Activated T-cell treated with anti-CD3 and anti-CD28 coated beads for 4 hours (primary cell): ENCODE measurements at places on chromosomes 12 and 14.

DNA sequence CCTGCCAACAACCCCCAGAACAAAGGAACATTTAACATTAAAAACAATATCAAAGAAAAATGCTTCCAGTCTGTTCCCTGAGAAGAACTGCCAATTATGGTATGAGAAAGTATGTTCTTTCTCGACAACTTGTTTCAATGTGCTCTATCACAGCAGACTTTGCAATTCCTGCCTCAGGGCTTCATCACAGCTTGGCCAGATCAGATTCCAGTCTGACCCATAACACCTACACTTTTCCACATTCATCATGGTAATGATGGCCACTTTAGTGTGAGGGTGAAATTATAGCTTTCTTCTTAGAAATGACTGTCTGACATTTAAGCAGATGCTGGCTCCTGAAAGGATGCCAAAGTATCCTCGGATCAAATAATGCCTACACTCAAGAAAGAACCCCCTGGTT is 17.0 kb downstream of the NEK9 start:
- no peak for DNase-seq

DNA sequence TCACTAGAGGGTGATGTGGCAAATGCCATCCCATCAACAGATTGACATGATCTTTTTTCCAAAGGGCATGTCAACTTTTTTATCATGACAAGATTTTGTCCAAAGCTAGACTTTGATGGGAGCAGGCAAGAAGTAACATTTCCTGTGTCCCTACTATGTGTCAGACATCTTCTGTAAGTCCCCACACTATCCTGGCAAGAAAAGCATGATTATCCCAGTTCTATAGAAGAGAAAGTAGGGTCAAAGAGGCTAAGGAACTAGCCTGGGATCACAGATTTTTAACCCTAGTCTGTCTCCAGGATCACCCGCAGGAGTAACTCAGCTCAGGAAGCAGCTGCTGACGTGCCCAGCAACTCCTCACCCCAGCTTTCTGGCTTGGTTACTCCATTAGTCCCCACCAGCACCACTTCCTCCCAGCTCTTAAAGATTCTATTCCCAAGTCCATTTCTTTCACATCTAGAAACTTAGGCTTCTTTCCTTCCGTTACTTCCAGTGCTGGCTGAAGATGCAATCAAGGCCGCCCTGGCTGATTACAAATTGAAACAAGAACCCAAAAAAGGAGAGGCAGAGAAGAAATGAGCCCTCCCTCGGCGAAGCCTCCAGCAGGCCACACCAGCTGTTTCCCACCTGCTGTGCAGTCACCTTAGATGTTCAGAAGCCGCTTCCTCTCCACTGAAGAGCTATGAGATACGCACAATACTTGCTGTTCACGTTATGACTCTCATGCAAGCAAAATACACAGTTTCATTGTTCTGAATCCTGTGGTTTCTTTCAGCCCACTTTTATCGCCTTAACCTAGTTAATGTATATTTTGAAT is 6.2 kb downstream of the ISCU start:
- DNase-seq, result peak; percentile 31

- DNase-seq, result no peak
These were observed 456.9 kb upstream of the TMEM132C start for GRCh38 chr12:127810041-127810440.

DNA sequence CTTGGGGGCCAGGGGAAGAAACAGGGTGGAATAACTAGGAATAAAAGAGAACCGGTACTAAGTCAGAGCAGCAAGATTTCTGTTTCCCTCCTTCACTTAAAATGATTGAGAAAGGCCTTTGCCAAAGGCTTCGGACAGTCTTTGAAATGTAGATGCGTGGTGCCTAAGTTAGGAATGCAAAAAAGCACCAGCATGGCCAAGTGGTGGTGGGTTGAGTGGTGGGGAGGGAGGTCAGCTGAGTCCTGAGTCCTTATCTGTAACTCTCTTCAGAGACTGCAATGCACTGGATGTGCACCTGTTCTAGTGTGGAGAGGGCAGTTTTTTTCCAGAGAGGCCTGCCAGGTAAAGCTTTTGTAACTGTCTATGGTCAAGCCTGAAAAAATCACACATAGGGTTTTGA is 919.9 kb downstream of the FSCB start:
- DNase-seq, result no peak

GRCh38 chr14:100708425-100709288 is 18.0 kb upstream of the DLK1 start:
- no peak for DNase-seq

DNA sequence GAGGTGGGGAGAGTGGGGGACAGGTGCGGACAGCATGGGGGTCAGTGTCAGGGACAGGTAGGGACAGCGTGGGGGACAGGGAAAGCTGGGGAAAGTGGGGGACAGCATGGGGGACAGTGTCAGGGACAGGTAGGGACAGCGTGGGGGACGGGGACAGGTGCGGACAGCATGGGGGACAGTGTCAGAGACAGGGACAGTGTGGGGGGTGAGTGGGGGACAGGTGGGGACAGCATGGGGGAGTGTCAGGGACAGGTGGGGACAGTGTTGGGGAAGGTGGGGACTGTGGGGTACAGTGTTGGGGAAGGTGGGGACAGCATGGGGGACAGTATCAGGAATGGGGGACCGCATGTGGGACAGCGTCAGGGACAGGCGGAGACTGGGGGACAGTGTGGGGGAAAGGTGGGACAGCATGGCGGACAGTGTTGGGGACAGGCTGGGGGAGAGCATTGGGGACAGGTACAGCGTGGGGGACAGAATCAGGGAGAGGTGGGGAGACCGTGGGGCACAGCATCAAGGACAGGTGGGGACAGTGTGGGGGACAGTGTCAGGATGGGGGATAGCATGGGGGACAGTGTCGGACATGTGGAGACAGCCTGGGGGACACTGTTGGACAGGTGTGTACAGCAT is 96.1 kb downstream of the TMEM121 start:
- DNase-seq, result no peak

GRCh38 chr14:87869619-87870583 is 123.1 kb downstream of the GALC start:
- no peak for DNase-seq

- peak; percentile 64 for DNase-seq
These were observed 29.2 kb downstream of the FOS start for GRCh38 chr14:75307700-75308379.

- DNase-seq, result no peak
These were observed 82.8 kb upstream of the PLEKHG7 start for GRCh38 chr12:92619730-92620684.

- no peak for DNase-seq
These were observed 6.9 kb upstream of the NUDT14 start for GRCh38 chr14:105187935-105188524.

DNA sequence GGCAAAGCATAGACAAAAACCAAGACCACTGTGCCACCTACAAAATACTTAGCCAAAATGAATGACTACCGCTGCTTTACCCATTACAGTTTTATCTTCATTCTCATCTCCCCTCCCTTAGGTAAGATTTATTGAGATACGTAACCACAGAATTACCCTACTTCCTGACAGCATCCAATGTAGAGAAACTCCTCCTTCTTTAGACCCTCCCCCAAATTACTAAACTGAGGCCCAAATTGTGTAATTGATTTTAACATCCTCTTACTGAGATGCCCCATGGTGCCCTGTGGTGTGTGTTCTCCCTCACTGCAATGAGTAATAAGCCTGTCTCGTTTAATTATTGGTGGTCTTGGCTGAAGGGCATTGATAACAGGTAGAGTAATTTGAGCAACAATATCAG is 19.1 kb downstream of the VRK1 start:
- DNase-seq, result no peak

DNA sequence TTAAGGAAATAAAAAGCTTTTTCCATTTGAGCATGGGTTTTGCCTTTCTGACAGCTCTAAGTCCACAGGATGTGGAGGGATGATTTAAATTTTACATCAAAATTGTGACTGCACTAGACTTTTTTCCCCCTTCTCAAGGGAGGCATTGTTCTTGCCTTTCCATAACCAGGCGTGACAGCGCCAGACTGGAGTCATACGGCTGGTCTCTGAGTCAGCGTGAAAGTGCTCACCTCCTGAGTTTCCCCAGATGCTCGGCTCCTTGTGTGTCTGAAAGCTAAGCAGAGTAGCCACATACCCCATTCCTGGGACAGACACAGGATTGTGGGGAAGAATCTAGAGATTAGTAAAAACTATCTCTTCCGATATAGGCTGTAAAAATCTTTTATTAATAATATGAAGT is 43.1 kb downstream of the SOX5 start:
- DNase-seq, result no peak

DNA sequence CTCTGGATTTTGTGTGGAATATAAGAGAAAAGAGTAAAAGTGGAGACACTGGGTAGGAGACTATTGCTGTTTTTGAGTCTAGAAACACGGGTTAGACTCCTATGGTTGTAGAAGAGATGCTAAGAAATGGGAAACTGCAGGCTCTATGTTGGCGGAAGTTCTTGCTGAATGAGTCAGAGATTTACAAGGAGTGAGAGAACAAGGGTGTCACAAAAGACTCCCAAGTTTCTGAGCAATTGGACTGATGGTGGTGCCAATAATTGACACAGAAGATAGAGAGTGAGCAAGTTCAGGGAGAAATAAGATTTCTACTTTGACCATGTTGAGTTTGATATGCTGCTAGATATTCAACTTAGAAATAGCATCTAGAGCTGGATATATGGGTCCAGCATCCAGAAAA is 2.6 kb upstream of the PRKD1 start:
- no peak for DNase-seq

DNA sequence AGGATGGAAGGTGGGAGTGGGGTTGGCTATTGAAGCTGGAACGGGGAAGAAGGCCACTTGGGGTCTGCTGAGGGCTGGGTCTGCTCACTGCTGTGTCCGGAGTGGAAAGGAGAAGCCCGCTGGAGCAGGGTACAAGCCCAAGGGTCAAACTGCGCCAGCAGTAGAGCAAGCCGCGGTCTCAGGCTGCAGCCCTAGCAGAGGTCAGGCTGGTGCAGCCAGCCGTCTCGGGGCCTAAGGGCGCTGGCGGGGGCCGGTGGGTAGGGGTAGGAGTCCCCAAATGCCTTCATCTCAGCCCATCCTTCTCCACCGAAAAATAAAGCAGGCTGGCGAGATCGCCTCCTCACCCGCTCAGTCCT is 718 bp upstream of the JDP2 start:
- DNase-seq, result no peak

DNA sequence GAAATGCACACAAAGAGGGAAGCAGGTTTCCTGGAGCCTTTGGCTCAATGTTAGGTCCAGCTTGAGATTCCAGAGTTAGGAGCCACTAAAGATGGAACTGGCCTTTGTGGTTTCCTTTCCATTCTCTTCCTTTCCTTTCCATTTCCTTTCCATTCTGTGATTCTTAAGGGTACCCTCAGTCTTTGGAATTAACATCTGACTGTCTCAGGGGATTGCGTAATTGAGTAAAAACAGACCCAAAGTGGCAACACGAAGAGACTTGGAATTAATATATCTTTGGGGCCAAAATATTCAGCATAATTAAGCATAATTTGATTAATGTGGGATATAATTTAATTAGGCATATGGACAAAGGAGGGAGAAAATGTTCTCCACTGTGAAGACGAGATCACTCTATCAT is 205.6 kb downstream of the CRADD start:
- DNase-seq, result no peak

GRCh38 chr12:107233551-107233950 is 140.2 kb upstream of the CRY1 start:
- DNase-seq, result no peak

DNA sequence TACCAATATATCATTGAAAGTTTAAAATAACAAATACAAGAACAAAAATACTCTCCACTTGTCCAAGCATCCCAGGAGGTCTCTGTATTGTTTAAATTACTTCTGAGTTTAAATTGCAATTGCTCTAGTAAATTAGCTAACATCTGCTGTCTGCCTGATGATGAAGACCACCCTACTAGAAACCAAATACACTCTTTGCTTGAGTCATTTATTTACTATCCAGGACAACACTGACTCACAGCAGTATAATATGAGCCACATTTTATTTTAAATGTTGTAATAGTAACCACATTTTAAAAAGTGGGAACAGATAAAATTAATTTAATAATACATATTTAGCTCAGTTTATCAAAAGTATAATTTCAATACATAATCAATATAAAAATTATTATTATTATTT is 62.9 kb upstream of the EEA1 start:
- no peak for DNase-seq

DNA sequence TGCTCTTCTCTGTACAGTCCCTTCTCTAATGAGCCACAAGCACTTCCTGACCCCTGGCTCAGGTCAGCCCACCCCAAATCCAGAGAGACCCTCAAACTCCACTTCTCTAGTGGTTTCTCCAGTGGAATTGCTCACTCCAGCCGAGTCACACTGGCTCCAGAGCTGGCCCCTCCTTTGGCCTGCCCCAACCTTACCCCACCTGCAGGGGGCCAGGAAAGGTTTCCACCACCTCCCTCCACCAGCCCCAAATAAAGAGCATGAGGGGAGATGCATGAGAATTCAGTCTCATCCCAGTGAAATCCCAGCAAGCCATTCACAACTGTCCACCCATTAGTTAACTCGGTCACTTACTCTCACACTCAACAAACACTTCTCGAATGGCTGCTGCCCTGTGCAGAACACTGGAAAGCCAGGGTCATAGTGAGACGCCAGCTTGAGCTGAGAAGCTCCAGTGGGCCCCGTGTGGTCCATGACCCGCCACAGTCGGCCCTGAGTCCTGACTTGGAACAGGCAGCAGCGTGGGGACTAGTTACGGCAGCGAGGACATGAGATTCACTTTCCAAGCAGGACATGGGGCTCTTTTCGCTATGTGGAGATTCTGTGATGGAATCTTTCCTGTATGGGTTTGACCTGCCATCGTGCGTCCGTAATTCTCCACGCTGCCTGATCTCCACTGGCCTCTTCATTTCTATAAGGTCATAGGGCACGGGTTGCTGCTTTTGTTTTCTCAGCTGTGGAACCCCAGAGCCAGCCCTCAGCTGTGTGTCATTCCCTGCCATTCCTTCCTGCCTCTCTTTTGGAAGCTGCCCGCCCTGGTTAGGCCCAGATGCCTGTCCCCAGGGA is 44.2 kb downstream of the SLC6A12 start:
- no peak for DNase-seq

DNA sequence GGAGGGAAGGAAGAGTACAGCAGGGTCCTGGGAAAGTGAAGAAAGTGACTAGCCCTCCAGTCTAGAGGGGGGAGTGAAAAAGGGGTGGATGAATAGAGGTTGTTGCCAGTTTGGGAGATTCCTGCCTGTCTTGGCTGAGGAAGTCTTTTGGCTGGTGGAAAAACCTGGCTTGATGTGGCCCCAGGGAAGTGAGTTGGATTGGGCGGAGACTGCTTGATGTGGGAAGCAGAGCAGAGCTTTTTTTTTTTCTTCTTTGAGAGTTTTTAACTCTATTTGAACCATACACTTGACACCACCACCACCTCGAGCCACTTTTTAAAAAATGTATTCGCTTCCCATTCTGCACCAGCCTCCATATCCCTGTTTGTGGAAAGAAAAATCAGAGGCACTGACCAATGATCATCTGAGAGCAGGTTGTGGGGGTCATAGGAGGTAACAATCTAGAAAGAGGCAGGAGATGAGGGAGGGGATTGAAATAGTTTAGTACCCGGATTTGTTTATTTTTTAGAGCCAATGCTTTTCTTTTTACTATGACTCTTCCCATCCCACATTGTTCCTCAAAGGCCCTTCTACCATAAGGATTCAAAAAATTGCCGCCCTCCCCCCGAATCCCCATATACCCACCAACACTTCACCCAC is 690 bp upstream of the DTX3 start:
- DNase-seq, result no peak
